ENCODE measurements at places on chromosomes 2 and 18.

GRCh38 chr2:205708231-205708631 lies 25.9 kb downstream of the NRP2 start:
- peak; percentile 52 for DNase-seq

GRCh38 chr2:241049739-241050623 lies 51.6 kb downstream of the SNED1 start:
- peak; percentile 25 for DNase-seq

- no peak for DNase-seq
Observed at GRCh38 chr18:32174719-32175118, 15.1 kb upstream of the MEP1B start.

DNA sequence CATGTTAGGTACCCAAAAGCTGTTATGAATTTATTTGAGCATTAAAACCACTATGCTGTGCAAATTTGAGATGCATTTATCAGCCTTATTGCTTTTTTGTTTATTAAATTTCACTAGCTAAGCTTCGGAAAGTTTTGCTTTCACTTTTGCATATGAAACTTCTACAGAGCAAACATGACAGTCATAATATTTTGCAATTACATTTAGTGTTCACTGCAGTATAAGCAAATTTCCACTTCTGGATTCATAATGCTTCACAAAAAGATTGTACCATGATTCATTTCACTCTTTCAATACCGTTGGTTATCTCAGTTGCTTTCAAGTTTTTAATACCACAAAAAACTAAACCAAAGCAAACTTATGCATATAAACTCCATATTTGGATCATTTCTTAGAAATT lies 228.7 kb upstream of the SLC8A1 start:
- DNase-seq: no peak
